ENCODE measurements at places on chromosomes 7 and 10.

GRCh38 chr7:89334797-89335196 is 539.3 kb upstream of the TEX47 start:
- no peak for DNase-seq

GRCh38 chr10:8768852-8769251 is 714.4 kb downstream of the GATA3 start:
- DNase-seq, result no peak

- no peak for DNase-seq
Observed at GRCh38 chr10:35488228-35488627, 116.9 kb upstream of the GJD4 start.

GRCh38 chr10:21954690-21955089 is 48.8 kb downstream of the DNAJC1 start:
- DNase-seq, result no peak

GRCh38 chr7:46168231-46168630 is 247.2 kb upstream of the IGFBP3 start:
- DNase-seq, result no peak

GRCh38 chr10:117462424-117462792 is 80.1 kb upstream of the EMX2 start:
- DNase-seq, result no peak

- peak; percentile 100 for DNase-seq
Observed at GRCh38 chr10:3785251-3785850, 342 bp upstream of the KLF6 start.

DNA sequence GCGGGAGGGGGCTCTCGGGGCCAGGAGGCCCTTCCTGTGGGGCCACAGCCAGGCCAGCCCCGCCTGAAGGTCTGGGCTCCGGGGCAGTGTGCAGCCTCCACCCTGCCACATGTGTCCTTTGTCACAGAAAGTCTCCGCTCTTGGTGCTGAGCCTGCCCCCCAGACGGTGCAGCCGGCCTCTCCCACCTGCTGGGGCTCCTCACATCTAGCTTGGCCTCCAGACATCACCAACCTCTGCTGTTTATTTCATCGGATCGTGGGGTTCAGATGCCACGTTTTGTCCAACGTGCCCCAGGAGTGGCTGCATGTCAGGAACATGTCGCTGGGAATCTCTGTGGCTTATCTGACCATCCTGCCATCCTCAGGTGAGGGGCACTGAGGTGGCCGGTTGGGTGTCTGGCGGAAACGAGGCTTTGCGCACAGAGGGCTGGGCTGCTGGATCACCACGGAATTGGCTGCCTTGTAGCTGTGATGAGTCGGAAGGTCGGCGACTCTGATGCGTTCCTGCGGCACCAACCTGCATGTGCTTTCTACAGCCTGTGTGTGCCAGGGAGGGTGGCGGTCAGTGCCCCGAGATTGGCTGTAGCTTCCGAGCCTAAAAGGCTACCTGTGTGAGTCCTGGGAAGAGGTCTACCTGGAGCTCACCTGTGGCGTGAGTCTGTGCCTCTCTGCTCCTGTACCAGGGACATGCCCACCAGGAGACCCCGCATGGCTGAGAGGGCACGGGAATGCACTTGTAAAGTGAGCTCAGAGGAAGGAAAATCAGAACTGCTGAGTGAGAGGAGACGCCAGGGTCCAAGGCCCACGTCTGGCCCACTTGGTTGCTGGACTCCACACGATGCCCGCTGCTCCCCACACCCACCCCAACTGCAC is 316.4 kb downstream of the DNAJB6 start:
- DNase-seq, result no peak

DNA sequence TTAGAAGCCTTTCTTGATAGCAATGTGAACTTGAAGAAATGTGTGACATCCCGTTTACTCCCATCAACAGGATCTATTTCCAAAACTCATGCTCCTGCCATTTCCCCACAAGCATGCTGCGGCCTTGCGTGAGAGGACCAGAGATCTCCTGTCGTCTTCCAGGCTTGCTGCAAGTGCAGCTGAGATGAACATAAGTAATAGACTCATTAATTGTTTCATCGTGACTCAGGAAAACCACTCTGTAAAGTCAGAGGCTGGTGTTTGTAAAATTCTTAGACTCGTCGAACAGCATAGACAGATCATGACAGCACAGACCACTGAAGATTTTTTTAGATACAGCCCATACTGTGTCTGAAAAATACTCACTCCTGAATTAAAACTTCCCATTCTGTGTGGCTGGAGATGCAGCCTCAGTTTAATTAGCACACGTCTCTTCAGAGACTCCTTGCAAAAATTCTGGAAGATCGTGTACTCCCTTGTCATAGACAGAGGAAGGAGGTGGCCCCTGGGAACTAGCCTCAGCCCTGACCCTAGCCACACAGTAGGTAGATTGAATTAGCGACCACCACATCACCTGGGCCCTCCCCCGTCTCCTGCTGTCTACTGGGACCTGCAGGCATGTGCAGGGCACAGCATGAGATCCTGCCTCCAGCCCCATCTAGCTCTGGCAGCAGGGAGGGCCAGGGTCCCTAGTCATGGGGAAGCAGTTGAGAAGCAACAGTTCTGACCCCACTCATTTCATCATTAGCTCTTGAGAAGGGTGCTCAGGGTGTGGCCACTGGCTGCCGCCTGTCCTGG is 226.0 kb downstream of the CELF2 start:
- DNase-seq, result no peak

- DNase-seq, result no peak
Observed at GRCh38 chr7:158740013-158740656, 35.5 kb upstream of the NCAPG2 start.

DNA sequence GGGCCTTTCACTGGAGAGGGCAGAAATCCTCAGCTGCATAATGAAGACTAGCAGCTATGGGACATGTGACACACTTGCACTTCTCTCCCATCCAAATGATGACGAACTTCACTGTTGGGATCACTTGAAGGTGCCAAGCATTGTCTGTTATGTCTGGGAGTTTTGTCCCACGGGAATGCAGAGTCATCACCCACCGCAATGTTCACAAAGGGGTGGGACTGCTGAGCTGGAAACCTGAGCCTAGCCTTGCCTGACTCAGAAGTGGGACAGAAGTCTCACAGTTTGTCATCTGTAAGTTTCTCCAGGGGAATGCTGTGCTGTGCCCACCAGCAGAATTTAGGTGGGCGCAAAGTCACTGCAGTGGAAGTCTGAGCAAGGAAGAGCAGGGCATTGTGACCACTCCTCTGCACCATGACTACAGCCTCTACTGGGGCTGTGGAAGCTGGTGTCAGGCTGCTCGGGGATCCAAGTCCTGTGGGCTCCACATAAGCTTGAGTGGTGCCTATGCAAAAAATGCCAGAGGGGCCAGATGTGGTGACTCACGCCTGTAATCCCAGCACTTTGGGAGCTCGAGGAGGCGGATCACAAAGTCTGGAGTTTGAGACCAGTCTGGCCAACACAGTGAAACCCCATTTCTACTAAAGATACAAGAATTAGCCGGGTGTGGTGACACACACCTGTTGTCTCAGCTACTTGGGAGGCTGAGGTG is 472.0 kb upstream of the CNTNAP2 start:
- no peak for DNase-seq

GRCh38 chr7:107614425-107614824 is 34.4 kb downstream of the BCAP29 start:
- DNase-seq, result no peak

DNA sequence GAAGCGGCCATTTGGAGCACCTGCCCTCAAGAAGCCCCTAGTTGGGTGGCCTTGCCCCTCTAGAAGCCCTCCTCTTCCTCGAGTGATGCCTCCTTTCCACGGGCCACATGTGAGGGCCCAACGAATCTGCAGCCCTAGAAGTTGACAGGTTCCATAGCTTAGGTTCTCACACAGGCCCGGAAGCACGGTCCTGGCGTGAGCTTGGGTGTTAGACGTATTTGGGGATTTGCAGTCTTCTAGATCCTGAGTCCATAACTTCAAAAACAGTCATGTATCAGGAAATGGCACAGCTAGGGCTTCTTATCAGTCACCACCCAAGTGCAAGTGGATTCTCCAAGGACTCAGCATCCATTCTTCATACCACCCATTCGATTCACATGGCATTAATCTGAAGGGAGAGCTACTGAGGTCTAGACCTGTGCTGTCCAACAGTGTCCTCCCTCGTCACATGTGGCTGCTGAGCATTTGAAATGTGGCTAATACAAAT is 477 bp upstream of the FBXW4 start:
- no peak for DNase-seq

DNA sequence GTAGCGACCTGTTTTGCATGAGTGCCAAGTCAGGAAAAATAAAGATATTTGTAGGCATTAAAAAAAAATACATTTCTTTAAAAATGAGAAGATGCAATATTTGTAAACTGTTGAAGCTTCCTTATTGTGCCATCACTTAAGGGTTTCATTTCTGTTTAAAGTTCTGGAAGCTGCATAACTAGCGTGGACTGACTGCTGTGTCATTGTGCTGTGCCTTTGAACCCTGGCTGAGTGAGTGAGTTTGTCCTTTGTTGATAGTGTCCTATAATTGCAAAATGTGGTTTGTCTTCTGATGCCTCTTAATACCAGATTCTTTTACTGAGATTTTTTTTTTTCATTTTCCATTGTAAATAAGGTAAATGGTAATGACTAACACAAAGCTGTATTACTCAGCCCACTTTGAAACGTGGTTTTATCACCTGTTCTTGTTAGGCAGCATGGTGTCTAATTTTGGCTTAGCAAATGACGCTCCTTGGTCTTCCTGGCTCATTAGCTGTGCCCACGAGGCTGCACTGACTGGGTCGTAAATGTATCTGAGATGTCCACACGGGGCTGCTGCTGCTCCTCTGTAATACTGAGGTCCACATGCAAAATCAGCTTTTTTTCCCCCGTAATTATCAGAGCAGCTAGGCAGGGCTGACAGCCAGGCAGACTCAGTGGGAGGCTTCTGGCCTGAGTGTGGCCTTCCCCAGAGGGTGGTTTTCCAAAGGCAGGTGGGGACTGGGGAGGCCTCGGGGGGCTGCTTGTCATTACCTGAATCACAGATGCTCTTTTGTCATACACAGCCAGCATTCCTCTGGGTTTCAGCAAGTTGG is 14.8 kb downstream of the ZSCAN25 start:
- peak; percentile 58 for DNase-seq

GRCh38 chr10:132449051-132449810 is 52.2 kb downstream of the PWWP2B start:
- no peak for DNase-seq

GRCh38 chr7:37833107-37833817 is 15.1 kb upstream of the NME8 start:
- peak; percentile 17 for DNase-seq

GRCh38 chr7:116353647-116354046 is 143.3 kb downstream of the TES start:
- DNase-seq, result peak; percentile 40

DNA sequence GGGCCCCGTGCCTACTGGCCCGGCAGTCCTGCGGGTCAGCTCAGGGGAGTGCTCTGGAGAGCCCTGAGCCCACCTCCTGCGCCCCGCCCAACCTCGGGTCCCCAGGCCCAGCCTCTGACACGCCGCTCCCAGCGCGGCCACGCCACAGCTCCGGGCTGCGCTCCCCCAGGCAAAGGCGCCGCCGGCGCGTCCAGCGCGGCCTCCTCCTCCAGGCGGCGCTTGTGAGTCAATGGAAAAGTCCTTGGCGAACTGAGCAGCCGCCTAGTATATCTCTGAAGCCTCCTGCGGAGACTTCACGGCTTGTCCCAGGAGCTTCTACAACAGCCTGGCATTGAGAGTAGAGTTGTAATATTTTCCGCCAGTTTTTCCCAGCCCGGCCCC is 29.5 kb upstream of the BMS1 start:
- DNase-seq, result peak; percentile 93

- DNase-seq, result no peak
Observed at GRCh38 chr7:69605070-69605469, 6.8 kb downstream of the AUTS2 start.

DNA sequence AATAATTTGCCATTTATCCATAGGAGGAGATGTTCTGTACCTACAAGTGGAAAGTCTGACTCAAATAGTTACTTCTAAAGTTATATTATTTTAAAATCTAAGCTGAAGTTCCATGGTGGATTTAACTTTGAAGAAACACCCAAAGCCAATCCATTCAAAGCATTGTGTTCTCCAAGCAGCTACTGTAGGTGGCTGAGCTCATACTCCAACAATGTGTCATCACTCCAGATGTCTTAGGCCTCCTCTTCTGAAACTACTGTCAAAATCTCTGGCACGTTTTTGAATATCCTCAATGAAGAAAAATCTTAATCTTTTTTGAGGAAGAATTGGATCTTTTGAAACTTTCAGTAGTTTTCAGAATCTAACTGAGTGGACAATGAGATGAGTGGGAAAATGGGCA is 169.1 kb downstream of the PTEN start:
- no peak for DNase-seq

DNA sequence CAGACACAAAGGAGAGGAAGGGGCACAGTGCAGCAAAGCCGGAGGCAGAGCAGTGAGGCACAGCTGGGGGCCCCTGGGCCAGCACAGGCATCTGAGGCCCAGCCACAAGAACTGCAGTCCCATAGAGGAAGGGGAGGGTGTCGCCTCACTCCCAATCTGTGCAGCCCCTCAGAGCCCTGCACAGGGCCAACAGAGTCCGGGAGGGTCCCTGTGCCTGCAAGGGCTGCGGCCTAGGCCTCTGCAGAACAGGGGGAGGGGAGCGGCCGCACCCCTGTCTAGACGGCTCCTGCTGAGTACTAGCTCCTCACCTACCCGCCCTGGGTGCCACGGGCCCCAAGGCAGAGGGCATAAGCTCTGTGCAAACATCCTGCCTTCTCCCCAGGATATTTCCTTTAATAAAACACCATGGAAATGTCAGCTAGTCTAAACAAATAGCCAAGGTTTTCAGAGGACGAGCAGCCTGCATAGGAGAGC is 32.4 kb upstream of the RET start:
- DNase-seq, result peak; percentile 66

DNA sequence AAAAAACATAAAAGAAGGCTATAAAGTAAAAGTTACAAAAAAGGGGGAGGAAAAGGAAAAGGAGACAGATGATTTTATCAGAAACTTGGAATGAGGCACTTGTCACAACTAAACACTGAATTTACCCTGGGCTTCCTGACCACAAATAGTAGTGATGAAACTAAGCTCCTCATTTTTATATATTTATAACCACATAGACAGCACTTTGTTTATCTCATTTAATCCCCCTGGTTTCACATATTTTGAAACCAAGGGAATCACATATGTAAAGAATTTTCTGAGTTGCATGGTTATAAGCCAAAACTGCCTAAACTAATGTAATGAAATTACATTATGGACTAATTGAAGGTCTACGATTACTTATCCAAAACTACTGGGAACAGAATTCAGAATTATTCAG is 39.6 kb upstream of the MET start:
- no peak for DNase-seq
